Activated CD8-positive, alpha-beta memory T cell treated with anti-CD3 and anti-CD28 coated beads for 4 hours (primary cell): ENCODE measurements at places on chromosomes 3 and 15.
A peak's percentile ranks its signal among the peaks of the same experiment; 100 is the strongest.

DNA sequence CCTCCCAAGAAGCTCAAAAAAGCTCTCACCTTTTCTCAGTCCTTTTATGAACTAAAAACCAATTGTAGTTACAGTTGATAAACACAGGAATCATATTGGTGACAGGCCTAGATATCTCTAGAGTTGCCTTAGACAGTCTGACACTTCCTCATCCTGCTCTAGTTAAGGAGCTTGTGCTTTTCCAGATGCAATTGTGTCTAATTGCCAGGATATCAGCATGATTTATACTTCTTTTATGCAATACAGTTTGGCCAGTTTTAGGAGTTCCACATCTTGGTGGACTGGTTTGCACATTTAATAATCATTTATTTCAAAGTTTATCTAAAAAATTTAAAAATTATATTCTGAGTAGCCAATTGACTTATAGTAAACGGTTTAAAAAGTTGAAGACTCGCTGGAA is 95.7 kb downstream of the DUT start:
- DNase-seq: no peak

- DNase-seq: no peak
Measured at GRCh38 chr15:100844167-100844566, 35.5 kb upstream of the ALDH1A3 start.

DNA sequence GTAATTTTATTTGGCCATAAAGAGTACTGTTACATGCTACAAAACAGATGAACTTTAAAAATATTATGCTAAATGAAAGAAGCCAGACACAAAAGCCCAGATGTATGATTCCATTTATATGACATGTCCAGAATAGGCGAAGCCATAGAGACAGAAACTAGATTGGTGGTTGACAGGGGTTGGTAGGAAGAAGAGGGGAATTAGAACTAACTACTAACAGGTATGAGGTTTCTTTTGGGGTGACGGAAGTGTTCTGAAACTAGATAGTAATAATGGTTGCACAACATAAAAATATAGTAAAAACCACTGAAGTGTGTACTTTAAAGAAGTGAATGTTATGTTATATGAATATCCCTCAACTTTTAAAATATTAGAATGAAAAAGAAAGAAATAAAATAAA is 66.1 kb downstream of the GBE1 start:
- DNase-seq: no peak

DNA sequence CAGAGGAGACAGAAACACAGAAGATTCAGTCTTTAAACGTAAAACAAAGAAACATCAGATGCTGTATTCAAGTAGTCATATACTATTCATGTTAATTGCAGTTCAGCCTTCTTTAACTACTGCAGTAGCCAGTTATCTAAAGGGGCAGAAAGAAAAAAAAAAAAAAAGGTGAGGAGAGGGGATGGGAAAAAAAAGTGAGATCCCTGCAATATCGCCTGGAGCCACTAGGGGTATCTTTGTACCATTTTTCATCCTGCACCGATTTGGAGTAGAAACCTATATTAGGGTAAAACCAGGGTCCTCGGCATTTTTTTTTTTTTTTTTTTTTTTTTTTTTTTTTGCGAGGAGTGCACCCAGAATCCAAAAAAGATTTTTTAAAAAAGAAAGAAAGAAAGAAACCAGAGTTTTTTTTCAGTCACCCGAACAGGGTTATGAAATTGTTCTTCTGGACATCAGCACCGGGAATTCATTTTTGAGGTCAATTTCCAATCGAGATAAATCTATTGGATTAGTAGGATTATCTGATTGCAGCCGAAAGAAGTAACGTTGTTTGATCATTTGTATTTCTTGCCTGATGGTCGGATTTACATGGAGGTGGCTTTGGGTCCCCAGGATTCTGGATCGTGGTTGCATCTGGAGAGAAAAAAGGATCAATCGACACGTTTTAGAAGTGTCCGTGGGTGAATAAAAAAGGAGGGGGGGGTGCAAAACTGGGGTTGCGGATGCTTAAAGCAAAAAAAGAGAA is 186.7 kb downstream of the NLGN1 start:
- DNase-seq: no peak

GRCh38 chr3:177513815-177514610 is 316.7 kb upstream of the TBL1XR1 start:
- DNase-seq: no peak

DNA sequence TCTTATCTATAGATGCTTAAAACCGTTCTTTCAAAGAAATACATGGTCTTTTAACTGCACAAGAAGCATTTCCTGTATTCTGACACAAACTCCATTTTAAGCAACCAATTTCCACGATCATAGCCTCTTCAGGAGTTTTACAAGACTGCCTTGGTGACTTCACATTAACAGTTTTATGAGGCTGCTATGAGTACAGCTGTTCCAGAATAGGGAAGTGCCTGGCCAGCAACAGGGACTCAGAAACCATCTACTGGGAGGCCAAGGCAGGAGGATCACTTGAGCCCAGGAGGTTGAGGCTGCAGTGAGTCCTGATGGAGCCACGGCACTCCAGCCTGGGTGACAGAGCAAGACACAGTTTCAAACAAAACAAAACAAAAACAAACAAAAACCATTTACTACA is 78.4 kb downstream of the B3GNT5 start:
- no peak for DNase-seq

DNA sequence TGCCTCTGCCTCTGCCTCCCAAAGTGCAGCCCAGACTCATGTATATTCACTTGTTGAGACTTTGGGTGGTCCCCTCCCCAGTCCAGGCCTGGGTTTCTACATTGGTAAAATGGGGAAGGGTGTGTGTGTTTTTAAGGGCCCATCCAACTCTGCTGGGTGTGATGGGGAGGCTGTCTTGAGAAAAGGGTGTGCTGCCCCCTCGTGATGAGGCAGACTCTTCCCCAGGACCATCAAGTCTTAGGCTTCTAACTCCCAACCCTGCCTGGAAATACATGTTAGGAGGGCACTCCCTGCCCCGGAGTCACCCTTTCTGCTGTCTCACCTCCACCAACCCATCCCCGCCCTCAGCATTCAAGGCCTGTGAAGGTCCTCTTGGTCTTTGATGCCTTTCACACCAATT is 4.4 kb upstream of the PTPN23 start:
- DNase-seq: no peak

DNA sequence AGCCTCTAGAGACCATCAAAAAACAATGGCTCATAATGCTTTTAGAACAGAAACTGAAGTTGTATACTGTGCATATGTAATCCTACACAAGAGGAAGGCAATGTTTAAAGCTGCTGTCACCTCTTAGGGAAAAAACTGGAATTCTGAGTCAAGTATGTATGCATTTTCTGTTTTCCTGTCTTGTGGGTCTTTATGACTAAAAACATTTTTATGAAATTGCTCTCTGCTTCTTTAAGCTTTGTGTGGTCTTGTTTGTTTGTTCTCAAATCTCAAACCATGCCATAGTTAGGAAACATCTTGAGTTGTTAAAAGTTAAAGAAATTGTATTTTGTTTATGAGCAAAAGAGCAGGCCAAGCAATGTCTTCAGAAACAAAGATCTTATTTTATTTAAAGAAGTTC is 80.9 kb upstream of the SOX2 start:
- no peak for DNase-seq

DNA sequence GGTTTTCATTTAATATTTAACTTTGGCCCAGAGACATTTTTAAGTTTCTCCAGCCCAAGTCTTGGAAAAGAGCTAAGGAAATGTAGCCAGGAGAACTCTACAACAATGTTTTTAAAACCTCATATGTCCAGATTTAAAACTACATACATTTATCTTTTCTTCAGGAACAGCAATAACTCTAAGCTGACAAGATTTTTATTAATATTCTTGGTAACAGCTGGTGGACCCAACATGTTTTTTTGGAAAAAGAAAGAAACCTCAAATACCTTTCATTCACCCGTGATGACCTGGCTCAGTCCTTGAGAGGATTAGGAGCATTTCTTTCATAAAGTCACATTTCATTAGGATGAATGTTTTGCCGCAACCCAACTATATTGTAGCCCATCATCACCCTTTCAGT is 50.4 kb upstream of the CMSS1 start:
- no peak for DNase-seq

- DNase-seq: no peak
Measured at GRCh38 chr3:22117091-22117490, 366.1 kb upstream of the ZNF385D start.

- peak; percentile 22 for DNase-seq
Measured at GRCh38 chr15:70466895-70467529, 296.3 kb downstream of the UACA start.

- no peak for DNase-seq
Measured at GRCh38 chr15:60573936-60574335, 95.0 kb upstream of the ICE2 start.

DNA sequence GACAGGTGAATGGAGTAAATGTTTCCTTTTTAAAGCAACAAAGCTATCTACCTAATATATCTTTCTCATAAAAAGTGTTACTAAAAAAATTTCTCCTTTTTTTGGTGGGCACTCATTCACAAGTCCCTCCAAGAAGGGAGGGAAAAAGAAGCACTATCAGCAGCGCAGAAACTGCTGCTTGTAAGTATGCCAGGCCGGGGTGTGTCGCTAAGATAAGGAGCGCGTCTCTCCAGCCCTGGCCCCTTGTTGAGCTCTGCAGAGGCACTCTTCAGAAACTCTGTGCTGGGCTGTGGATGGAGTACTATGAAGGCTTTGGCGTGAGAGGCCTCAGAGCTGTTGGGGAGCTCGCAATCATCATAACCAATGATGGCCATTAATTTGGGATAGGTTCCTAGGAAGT is 49.1 kb downstream of the ZDHHC3 start:
- DNase-seq: no peak

DNA sequence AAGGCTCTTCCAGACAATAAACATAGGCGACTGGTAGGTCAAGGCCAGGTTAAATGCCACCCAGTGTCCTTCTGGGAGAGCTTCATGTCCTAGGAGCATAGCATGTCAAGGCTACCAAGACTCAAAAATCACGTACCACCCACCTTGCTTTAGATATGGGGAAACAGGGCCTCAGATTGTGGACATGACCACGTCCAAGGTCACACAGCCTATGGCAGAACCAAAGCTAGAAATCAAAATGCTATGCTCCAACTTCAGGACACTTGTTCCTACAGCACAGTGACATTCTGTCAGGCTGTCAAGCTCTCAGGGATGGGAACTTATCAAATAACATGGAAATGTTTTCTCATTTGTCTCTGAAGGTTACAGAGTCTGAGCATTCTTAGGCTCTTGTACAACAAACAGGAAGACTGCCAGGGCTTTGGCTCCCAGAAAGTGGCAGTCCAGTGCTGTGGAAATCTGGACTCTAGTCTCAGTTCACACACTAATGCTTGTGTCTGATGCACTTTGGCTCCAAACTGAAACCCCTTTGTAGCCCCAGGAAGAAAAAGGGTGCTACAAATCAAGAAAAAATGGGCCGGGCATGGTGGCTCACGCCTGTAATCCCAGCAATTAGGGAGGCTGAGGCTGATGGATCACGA is 170.4 kb upstream of the LPP start:
- no peak for DNase-seq

GRCh38 chr3:129433565-129433964 is 5.1 kb upstream of the EFCAB12 start:
- DNase-seq: no peak

DNA sequence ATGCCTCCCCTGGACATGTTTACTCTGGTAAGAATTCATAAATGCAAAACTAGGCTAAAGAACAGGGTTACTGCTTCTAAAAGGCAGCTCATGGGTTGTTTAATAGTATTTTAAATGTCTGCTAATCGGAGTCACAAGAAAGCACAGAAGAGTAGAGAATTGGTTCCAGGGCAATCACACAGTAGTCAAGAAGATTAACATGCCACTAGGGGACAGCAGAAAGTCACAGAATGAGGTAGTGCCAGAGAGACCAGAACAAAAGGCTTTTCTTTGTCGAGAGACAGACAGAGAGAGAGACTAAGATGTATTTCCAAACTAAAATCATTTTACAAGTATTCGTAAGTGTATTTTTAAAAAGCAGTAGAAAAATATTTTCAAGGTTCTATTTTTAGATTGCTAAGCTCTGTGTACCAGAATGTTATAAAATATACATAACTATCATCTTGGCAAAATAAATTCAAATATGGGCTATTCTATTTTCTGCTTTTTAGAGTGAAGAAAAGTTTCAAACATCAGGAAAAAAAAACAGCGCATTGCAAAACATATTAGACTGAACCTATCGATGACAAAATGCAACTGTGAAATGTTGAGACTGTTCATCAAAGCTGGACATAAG is 78.3 kb upstream of the CDIN1 start:
- no peak for DNase-seq

- no peak for DNase-seq
Measured at GRCh38 chr3:27699067-27699466, 23.1 kb downstream of the EOMES start.

GRCh38 chr3:18723206-18723810 is 298.2 kb upstream of the SATB1 start:
- DNase-seq: no peak

DNA sequence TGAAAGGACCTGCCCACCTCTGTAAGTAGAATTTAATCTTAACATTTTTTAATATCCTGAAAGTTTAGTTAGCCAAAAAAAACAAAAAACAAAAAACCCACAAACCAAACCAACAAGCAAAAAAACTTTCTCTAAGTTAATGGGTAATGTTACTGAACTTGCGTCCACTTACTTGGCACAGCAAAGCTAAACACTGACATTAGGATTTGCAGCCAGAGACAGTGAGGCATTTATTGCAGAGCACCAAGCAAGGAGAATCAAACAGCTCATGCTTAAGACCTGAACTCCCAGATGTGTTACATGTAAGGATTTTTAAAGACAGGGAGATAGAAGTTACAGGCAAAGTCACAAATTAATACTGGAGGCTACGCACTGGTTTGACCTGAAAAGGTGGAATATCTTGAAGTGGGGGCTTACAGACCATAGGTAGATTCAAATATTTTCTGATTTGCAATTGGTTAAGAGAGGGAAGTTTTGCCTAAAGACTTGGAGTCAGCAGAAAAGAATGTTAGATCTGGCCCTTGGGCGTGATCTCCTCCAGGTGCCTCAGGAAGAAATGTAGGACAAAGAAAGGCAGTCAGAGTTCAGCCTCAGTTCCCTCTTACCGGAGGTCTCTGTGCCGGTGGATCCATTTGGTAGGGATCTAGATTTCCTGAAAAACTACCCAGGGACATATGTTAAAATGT is 205.0 kb downstream of the ADAMTSL3 start:
- DNase-seq: no peak

DNA sequence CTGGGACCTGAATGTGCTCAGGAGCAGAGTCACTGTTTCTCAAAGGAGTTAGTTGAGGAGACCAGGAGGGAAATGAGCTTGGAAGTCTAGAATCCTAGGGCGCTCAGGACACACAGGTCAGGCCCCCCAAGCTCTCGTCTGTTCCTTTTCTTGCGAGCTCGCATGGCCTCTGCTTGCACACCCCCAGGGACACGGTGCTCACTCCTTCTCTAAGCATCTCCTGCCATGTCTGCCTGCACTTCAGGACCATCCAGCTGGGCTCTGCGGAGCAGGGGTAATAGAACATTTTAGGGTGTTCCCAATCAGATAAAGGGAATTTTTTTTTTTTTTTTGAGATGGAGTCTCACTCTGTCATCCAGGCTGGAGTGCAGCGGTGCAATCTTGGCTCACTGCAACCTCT is 213.2 kb downstream of the XXYLT1 start:
- no peak for DNase-seq

- no peak for DNase-seq
Measured at GRCh38 chr3:196238612-196239560, 22.6 kb downstream of the SLC51A start.

- no peak for DNase-seq
Measured at GRCh38 chr15:79724312-79724711, 172.5 kb downstream of the MTHFS start.

- no peak for DNase-seq
Measured at GRCh38 chr3:72309661-72310418, 524.9 kb upstream of the PROK2 start.

GRCh38 chr3:137012097-137012501 is 54.3 kb downstream of the IL20RB start:
- DNase-seq: no peak
